ENCODE measurements at places on chromosomes 13 and 19.

- peak; percentile 65 for DNase-seq
These were observed at the start of gene TRPM4 for GRCh38 chr19:49157445-49158224. TRPM4 (plus strand) TSS chr19:49157792; CDS start chr19:49157867, 75 bp downstream.

- DNase-seq, result no peak
These were observed 355.8 kb upstream of the HTR2A start for GRCh38 chr13:47252627-47253026.

GRCh38 chr19:7301525-7301924, 7.3 kb upstream of the INSR start:
- no peak for DNase-seq

DNA sequence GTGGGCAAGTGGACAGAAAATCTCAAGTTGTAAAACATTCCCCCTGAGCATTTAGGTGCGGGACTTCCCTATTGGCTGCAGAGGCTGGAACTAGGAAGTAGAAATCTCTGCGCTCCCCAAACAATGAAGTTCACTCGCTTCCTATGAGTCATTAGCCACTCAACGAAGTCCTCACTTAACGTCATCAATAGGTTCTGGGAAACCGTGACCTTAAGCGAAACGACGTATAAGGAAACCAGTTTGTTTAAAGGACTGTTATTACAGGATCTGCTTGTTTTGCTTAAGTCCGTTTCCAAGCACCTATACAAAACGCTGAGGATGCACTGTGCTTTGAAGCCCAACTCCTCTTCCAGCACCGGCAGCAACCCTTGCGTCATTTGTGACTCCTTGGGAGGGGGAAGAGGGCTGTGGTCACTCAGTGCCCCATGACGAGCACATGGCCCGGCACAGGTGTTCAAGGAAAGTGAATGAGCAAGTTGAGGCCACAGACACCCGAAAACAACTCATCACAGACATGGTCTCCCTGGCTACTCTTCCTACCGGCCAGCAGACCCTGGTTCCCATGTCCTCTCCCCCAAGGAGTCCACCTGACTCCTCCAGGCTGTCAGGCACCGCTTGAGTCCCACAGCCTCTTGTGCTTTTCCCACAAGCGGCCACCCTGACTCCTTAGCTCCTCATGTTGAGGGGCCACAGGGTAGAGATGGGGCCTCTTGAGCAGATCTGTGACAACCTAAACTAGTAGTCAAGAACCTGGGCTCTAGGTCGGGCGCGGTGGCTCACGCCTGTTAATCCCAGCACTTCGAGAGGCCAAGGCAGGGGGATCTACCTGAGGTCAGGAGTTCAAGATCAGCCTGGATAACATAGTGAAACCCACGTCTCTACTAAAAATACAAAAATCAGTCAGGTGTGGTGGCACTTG, 4.8 kb downstream of the RPS16 start:
- no peak for DNase-seq

GRCh38 chr13:95226476-95226875, 74.8 kb downstream of the ABCC4 start:
- no peak for DNase-seq

GRCh38 chr19:22533761-22534160, 100.4 kb upstream of the ZNF492 start:
- no peak for DNase-seq

DNA sequence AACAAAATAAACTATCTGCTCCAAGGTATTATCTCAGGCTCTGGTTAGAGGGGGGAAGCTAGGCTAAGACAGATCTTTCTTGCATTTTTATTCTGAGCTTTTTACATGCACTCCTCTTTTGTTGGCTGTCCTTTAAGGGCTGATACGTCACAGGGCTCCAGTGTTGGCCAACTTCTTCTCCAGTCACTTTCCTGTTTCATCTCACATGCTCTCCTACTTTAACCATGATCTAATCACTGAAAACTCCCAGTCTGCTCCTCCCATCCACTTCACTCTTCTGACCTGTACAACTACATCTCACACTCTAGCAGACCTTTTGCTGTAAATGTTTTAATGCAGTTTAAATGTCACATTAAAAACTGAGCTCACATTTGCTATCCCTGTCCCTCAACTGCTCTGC, 510.0 kb upstream of the KLF12 start:
- no peak for DNase-seq

DNA sequence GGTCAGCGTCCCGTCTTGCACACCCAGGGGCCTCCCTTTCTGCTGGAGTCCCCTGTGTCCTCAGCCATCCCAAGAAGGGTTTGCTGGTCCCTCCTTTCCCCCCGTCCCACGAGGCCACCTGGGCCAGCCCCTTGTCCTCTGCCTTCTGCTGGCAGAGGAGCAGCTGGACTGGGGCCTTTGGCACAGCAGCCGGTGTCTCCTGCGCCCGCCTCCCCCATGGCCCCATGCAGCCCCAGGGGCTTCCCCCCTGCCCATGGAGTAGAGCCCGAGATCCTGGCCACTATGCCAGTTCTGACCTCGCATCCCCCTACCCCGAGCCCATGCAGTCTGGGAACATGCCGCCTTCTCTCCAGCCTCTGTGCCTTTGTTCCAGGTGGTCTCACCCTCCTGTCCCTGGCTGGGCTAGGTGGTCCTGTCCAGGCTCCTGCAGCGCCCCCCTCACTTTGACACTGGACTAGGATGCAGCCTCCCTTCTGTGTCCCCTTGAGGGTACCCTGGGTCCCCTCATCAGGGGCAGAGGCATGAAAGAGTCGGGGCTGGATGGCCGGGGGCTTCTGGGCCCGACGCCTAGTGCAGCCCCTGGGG, 5.7 kb upstream of the GARIN5A start:
- DNase-seq, result no peak

DNA sequence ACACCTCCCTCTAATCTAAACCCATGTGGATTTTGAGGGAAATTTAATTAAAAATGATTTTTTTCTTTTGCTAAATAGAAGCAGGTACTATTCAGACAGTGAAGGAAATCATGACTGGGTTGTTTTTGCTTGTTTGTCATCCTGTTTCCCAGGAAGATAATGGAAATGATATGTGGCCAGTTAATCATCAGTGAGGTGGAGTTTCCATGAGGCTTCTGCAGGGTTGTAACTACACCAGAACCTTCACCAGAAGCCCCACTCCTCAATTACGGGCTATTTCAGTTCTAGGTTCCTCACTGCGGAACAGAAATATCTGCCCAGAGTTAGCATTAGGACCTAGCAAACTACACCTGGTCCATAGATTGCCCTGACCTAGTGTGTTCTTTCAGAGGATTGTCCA, 394.0 kb downstream of the DLEU7 start:
- no peak for DNase-seq

DNA sequence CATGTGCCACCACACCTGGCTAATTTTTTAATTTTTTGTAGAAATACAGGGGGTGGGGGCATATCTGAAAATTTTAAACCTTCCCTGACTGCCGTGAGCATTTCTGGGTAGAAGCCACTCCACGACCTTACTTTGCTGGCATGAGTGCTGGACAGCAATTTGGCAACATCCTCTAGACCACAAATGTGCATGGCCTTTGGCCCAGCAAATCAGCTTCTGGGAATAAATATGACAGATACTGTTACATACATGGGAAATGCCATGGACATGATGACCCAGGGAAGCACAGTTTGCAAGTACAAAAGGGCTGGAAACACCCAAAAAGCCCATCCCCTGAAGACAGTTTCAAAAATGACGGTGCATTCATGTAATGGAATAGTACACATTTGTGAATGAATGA, 3.2 kb upstream of the PVR start:
- DNase-seq, result no peak

- DNase-seq, result no peak
These were observed 20.1 kb upstream of the ZNRF4 start for GRCh38 chr19:5434970-5435641.

DNA sequence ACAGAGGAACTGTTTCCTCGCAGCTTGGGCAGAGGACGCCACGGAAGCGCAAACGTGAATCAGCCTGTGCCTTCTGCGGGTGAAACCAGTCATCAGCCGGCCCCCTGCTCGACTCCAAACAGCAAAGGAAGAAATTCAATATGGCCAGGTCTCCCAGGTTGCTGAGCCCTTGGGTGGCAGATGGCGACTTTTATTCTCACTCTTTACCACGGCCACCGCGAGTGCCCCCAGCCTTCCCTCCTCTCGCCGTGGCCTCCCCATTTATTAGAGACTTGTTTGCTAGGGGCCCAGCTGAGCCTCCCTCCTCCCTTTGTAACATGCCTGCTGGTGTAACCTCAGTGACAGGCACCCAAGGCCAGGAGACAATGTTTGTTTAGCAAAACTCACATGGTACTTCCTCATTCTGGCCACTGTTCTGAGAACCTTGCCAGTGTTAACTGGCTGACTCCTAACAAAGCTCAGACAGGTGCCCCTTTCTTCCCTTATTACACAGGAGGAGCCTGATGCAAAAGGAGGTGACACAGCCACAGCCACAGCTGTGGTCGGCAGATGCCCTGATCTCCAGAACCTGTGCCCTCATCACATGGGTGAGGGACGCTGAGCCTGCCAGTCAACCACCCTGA, 5.8 kb downstream of the RAB20 start:
- no peak for DNase-seq
